Foreskin keratinocyte (primary cell): ENCODE measurements at places on chromosomes 3 and 15.

GRCh38 chr3:147582642-147583041 lies 173.5 kb downstream of the ZIC1 start:
- DNase-seq, result no peak

- no peak for DNase-seq
Observed at GRCh38 chr15:89542369-89542768, 32.9 kb upstream of the TICRR start.

DNA sequence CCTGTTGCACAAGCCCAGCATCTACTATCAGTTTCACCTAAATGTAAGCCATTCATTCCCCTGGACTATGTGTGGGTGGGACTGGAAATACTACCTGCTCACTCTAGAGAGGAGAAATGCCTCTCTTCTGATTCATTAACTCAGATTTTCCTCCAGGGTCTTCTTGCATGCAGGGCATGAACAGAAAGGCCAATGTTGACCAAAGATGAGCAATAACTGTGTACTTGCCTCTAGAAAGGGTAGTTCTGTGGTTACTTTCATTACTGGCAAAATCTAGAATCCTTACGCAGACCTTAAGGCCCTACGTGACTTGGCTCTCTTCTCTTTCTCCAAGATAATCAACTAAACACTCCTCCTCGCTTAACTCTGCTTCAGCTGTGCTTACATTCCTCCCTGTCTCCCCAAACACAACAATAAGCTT lies 81.4 kb upstream of the PSMD6 start:
- peak; percentile 87 for DNase-seq

DNA sequence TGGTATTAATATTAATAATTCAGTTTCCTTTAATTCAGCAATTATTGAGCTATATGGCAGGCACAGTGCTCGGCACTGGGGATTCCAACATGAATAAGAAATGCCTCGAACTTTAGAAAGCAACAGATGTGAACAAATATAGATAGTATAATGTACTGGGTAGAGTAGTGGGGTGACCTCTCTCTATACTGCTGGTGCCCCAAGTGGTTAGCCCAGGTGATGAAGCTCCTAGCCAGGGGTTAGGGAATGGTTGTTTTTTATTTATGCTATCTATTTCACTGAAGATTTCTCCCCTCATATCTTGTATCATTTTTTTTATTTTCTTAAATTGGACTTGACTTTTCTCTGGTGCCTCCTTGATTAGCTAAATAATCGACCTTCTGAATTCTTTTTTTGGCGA lies 62.1 kb downstream of the BHLHE40 start:
- no peak for DNase-seq

DNA sequence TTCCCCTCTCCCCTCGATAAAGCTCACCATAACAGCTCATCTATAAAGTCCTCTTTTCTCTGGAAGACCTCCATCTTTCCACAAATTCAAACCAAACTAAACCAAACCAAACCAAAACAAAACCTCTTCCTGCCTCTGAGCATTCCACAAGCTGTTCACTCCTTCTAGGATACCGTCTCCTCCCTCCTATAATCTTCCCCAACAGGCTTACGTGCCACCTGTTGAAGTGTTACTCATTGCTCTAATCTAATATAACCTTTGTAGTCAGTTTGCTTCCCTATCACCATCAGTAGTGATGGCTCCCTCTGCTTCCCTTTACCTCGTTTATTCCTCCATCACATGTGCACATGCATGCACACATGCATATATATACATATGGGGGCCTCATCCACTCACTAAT lies 12.7 kb upstream of the CCR9 start:
- DNase-seq, result no peak
